ENCODE measurements at places on chromosomes 5 and 9.

DNA sequence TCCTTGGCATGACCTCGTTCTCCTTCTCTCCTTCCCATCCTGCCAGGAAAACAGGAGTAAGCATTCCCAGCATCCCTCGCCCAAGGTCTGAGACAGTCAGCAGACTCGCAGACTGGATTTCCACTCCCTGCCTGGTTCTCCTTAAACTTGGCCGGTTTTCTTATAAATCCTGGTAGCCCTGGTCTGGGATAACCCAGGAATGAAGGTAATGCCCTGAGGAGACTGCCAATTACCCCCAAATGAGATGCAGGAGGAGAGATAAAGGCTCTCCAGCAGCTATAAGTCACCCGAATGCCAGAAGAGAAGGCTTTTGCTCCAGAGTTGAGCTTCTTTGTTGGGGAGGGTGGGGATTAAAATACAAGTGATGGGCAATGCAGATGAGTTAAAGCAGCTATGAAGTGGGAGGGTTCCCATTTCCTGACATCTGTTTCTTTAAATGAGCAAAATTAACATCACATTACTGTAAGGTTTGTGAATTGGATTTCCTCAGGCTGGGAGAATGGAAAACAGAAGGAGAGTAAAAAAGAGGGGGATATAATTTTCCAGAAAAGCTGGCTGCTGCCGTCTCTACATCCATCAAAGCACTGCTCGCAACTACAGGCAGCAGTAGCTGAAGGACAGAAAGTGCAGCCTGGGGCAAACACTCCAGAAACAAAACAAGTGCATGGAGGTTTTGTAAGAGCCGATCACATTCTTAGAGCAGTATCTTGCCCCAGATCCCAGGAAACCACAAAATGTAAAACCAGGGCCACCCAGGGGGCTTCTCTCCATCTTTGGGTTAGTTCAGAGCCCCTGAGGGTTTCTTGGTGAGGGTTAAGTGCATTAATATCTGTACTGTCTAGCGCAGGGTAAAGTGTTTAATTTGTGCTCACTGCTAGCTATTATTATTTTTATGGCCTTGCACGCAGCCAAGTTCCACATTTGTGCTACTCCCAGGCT is 177.6 kb upstream of the PANK3 start:
- DNase-seq: no peak

- DNase-seq: no peak
Observed at GRCh38 chr9:34652602-34653000, 616 bp downstream of the IL11RA start.

GRCh38 chr5:74639807-74640449 is 600 bp downstream of the ENC1 start:
- no peak for DNase-seq

- no peak for DNase-seq
Observed at GRCh38 chr5:75169516-75169915, 67.2 kb downstream of the ANKRD31 start.

GRCh38 chr5:144958002-144958401 is 787.3 kb downstream of the KCTD16 start:
- no peak for DNase-seq

Data from SHP77 treated with DMSO at 0.1 percent for 48 hours (cell line).